ENCODE measurements at places on chromosomes 16 and 17. TPM values are rescaled to one million over a fixed set of nuclear protein-coding genes. Genes with fewer than 3 reads are reported as not detected.
A peak's percentile ranks its signal among the peaks of the same experiment; 100 is the strongest.

The TBC1D3B gene
- 3.4 TPM for total RNA-seq

The TMC7 gene
- total RNA-seq, result 1.7 TPM

The CTCF gene
- 43.2 TPM for total RNA-seq

The CYB561 gene
- 46.2 TPM for total RNA-seq

The NPIPB6 gene
- 7.6 TPM for total RNA-seq

The SPNS3 gene
- not detected for total RNA-seq

The CTRB2 gene
- total RNA-seq, result not detected

DNA sequence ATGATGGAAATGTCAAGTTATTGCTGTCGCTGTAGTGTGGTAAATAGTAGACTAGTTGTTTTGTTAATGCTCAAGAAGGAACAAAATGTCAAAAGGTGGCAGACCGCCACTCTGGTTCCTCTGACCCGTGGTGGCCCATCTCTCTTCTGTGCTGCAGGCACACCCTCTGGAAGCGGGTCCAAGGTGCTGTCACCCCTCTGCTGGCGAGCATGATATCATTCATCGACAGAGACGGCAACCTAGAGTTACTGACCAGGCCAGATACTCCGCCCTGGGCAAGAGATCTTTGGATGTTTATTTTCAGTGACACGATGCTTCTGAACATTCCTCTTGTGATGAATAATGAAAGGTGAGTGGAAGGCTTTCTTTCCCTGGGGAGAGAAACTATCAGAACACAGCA lies 56.8 kb upstream of the ENDOV start:
- no peak for DNase-seq

DNA sequence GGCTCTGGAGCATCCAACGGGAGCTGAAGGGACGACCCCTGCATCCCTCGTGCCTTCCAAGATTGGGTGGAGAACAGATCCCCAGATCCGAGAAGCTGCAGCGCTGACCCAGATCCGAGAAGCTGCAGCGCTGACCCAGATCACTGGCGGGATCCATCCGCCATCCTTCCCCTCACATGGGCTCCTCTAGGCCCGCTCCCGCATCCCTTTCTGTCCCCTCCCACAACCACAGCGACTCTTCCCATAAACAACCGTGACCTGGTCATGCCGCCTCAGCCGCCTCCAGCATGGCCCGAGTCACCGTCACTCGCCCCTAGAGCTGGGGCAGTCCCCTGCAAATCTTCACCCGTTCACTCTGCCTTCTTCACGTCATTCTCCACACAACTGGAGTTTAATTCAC lies 124.9 kb downstream of the UTP18 start:
- no peak for DNase-seq

DNA sequence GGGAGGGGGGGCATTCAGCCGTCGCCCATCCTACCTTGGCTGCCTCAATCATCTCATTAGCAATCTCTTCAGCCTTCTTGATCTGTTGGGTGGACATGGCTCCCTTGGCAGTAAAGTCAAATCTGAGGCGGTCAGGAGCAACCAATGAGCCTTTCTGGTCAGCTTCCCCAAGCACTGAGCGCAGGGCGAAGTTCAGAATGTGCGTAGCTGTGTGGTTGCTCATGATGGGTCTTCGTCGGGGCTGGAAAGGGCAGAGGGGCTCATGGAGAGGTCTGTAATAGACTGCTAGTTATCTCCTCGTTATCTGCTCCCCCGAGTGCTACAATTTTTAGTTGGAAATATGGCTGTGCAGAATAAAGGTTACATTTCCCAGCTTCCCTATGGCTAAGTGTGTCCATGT lies 7.2 kb upstream of the EXOSC6 start:
- no peak for DNase-seq

DNA sequence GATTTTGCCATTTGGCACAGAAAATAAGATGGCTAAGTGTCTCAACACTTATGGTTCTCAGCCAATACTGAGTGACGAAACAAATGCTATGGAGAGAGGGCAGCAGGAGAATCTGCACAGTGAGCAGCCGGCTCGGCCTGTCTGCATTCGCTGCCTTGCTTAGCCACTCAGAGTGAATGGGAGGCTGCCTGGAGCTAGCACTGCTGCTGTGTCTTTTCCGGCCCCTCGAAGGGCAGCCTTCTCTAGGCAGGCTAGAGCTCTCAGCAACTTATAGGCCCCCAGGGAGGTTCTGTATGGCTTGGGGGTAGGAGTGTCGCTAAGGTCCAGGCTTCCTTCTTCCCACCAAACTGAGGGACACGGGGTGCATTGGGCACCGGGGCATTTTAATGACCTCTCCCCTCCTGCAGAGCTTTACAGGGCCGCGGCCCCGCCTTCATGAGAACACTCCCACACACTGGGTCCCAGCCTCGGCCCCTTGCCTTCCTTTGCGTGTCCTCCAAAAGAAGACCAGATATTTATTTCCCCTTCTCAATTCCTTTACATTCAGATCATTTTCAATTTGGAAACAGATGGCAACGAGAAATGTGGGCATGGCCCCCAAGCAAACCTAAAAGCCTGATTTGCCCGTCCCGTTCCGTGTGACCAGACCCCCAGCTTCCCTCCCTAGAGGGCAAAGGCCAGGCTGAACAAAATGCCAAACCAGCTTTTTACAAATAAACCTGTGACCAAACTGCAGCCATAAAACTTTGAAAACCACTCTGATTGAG lies 670.9 kb downstream of the TOX3 start:
- DNase-seq, result no peak

DNA sequence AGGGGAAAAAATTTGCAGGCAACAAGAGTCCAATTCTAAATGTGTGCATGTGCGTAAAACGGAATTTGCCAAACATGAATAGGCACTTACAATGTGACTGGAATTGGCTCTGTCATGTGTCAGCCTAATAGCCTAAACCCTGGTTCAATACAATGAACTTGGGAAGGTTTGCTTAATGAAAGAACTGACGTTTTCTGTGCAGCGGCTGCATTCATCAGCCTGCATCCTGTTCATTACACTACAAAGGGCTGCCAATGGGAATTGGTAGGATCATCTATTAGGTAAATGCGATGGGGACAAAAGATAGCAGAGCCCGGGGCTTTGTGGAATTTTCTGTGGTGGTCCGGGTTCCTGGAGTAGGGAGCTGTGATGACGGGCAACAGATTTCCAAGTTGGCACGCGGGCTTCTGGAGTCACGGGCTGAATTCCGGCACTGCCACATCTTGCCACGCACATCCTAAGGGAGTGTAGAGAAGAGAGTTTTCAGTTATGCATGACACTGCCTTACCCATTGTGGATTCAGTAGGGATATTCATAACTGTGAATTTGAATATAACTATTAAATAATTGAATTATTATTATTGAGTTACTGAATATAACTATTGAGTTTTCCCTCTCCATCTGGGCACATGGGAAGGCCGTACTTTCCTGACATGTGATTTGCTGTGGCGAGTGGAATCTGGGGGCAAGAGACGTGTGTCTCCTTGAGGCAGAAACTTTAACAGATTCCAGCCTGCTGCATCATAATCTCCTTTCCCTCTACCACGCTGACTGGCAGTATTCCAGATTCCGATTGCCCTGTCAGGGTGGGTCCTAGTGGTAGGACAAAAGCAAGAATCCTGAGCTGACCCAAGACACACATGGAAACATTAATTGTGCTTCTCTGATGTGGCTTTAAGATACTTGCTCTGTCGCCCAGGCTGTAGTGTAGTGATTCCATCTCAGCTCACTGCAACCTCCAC lies 565.6 kb downstream of the WWOX start:
- DNase-seq, result no peak

GRCh38 chr16:17329391-17329790 lies 141.4 kb downstream of the XYLT1 start:
- no peak for DNase-seq

DNA sequence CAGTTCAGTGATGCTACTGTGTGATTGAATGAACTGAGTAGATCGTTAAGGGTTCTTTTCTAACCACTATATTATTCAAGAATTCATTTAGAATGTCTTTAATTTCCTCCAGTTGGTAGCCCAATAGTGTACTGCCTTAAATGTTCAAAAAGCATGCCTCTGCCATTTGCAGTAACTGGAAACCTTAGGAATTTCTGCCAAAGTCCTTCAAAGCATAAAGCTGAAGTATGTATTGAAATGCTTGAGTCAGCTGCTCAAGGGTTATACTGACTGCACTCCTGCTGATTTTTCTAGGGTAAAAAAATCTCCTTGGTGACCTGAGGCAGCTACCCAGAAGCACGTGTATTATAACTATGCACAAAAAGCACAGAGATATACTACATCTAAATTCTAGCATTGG lies 56.5 kb downstream of the SNTB2 start:
- no peak for DNase-seq

- DNase-seq, result no peak
Observed at GRCh38 chr17:49045376-49045775, 48.2 kb downstream of the IGF2BP1 start.

DNA sequence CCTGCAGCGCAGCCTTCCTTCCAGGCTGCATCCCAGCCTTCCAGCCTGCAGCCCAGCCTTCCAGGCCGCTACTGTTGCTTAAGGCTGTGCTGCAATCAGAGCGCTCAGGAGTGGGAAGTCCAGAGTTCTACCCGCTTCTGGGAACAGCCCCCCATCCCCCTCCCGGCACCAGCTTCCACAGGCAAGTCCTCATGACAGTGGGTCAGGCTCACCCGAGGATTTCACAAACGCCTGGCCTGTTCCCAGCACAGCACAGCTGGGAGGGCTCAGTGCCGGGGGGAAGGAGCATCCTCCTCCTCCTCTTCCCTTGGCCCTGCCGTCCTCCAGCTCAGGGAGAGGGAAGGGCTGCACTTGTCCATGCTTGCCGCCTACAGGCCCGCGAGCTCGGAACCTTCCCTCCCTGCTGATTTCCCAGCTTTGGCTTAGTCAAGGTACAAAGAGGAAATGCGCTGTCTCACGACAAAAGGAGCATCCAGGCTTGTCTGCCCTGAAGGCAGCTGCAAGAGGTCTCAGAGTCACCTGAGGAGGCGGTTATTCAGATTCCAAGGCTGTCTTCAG lies 8.3 kb downstream of the SOCS3 start:
- DNase-seq, result peak; percentile 100

DNA sequence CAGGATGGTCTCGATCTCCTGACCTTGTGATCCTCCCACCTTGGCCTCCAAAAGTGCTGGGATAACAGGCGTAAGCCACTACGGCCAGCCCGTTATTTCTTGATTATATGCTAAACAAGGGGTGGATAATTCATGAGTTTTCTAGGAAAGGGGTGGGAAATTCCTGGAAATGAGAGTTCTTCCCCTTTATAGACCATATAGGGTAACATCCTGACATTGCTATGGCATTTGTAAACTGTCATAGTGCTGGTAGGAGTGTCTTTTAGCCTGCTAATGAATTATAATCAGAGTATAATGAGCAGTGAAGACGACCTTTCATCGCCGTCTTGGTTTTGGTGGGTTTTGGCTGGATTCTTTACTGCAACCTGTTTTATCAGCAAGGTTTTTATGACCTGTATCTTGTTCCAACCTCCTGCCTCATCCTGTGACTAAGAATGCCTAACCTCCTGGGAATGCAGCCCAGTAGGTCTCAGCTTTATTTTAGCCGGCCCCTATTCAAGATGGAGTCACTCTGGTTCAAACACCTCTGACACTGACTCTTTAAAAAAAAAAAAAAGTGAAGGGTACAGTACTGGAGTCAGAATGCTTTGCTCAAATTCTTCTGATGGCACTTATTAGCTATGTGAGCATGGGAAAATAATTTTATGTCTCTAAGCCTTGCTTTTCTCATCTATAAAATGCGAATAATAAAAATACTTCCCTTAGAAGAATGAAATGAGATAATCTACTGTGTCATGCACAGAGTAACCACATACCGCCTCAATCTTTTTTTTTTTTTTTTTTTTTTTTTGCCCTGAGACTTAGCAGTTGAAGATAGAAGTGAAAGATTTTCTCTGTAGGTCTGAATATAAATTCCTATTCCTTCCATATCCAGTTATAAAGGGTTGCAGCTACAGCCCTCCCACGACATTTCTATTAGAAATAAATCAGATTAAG lies 5.1 kb upstream of the CALCOCO2 start:
- DNase-seq, result no peak

DNA sequence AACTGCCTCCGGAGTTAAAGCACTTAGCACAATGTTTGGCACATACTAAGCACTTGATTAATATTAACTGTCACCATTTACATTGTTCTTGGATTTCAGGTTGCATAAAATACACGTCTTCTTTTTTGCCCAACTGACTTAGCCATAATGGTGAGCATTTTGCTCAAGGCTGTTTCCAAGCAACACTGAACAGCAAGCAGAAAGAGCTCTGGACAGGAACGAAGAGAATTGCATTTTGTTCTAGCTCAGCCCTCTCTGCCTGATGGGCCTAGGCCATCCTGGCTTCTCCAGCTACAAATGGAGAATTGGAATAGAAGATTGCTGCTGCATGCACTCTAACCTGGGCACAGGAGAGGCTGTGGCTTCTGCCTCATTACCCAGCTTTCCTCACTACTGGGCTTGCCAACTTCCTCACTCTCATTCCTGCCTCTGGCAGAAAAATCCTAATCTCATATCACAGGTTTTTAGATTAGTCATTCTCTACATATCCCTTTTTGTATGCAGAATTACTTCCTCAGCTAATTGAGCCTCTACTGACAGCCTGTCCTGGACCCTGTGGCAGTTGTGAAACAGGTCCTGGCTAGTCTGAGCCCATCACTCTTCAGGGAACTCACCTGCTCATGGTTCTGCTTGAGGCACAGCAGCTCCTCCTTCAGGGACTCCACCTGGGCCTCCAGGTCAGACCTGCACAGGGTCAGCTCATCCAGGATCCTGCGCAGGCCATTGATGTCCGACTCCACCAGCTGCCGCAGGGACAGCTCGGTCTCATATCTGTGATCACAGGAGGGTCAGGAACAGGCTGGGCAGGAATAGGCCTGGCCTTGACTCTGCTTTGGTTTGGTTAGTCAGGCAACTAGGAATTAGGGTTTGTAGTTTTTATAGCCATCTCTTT lies 2.5 kb downstream of the KRT33A start:
- DNase-seq, result no peak

DNA sequence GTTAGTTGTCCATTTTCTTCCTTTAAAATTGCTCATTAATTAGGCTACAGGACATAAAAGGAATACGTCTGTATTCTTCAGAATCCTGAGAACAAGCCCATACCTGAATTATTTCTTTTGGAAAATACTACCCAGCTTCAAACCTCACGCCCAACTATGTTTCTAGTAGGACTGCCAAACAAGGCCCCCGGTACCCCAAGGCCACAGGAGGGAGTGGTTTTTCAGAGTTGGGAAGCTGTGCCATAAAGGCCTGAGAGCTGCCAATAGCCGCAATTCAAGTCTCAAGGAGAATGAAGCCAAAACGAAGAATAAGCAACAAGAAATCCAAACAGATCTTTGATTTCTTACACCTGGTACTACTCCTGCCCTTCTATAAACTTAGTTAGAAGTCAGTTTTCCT lies 48.3 kb downstream of the UBE2G1 start:
- no peak for DNase-seq
